ENCODE measurements at places on chromosomes 5 and 9.

GRCh38 chr5:102781786-102782185 lies 26.7 kb downstream of the PAM start:
- H3K27me3 ChIP-seq, result no peaks in the 10 kb centered on the region
- no peaks in the 10 kb centered on the region for H3K36me3 ChIP-seq
- DNase-seq, result no peak
- H3K27ac ChIP-seq, result no peak overlapping the region
- no peaks in the 10 kb centered on the region for H3K4me1 ChIP-seq

- H3K27me3 ChIP-seq, result no peaks in the 10 kb centered on the region
- no peak overlapping the region for H3K4me3 ChIP-seq
- DNase-seq, result no peak
These were observed 16.4 kb upstream of the PPP2R2B start for GRCh38 chr5:146894753-146895521.

- no peak for DNase-seq
- no peaks in the 10 kb centered on the region for H3K36me3 ChIP-seq
- H3K27ac ChIP-seq, result peak overlapping the region; percentile 96
- H3K27me3 ChIP-seq, result no peaks in the 10 kb centered on the region
- H3K4me1 ChIP-seq, result peaks cover 40% of the 10 kb centered on the region
These were observed 20.1 kb downstream of the CXXC5 start for GRCh38 chr5:139668064-139668880.

DNA sequence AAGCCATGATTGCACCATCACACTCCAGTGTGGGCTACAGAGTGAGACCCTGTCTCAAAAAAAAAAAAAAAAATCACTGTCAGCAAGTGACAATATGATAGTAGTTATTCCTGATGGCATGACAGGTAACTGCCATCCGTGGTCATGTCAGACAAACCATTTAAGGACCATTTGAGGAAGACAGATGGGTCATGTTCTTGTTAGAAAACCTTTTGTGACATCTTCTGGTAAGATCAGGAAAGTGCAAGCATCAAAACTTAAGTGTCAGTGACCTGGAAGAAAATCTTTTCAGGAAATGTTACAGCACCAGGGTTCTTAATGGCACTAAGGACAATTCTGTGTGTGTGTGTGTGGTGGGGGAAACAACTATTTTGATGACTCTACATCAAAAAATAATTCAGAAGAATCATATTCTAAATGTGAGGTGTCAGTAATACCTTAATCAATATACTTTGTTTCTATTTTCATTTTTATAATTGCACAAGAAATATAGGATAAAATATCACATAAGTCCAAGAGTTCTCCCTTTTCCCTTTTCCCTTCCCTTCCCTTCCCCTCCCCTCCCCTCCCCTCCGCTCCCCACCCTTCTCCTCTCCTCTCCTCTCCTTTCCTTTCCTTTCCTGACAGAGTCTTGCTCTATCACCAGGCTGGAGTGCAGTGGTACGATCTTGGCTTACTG lies 17.8 kb downstream of the SLC38A9 start:
- no peak for DNase-seq
- H3K27ac ChIP-seq, result no peak overlapping the region
- H3K4me1 ChIP-seq, result no peaks in the 10 kb centered on the region
- H3K36me3 ChIP-seq, result no peaks in the 10 kb centered on the region
- no peaks in the 10 kb centered on the region for H3K27me3 ChIP-seq

DNA sequence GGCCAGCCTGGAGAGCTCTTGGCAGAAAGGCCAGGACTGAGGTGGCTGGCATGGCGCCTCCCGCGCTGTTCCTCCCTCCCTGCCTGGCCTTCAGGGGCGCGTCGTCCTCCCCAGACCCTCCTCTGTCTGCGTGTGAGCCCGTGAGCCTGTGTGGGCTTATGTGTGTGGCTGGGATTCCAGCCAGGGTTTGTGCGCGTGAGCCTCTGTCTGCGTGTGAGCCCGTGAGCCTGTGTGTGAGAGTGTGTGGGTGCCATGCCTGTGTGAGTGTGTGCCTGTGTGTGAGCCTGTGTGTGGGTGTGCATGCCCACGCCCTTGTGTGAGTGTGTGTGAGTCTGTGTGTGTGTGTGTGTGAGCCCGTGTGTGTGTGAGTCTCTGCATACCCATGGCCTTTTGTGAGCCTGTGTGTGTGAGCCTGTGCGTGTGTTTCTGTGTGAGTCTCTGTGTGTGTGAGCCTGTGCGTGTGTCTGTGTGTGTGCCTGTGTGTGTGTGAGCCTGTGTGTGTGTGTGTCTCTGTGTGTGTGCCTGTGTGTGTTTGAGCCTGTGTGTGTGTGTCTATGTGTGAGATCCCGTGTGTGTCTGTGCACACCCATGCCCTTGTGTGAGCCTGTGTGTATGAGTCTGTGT lies 13.0 kb downstream of the RXRA start:
- H3K27me3 ChIP-seq, result no peaks in the 10 kb centered on the region
- no peak overlapping the region for H3K27ac ChIP-seq
- peak; percentile 45 for DNase-seq
- H3K4me3 ChIP-seq, result peak overlapping the region; percentile 14
- H3K36me3 ChIP-seq, result no peaks in the 10 kb centered on the region

- H3K4me1 ChIP-seq, result no peaks in the 10 kb centered on the region
- H3K36me3 ChIP-seq, result no peaks in the 10 kb centered on the region
- no peak overlapping the region for H3K27ac ChIP-seq
- peaks cover under 1% of the 10 kb centered on the region for H3K27me3 ChIP-seq
- DNase-seq, result no peak
These were observed 12.5 kb downstream of the MCTP1 start for GRCh38 chr5:95272316-95272929.

DNA sequence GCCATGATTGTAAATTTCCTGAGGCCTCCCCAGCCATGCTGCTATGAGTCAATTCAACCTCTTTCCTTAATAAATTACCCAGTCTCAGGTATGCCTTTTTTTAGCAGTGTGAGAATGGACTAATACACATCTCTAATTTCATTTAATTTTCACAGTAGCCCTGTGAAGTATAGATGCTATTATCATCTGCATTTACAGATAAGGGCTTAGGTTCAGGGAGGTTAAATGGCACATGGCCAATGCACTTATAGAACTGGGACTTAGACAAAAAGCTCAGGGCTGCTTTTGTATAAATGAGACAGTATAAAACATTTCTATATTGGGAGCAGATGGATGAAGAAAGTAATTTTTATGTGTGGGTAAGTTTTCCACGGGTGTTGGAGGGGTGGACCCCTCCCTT lies 62.9 kb upstream of the PANK3 start:
- H3K36me3 ChIP-seq, result no peaks in the 10 kb centered on the region
- no peaks in the 10 kb centered on the region for H3K27me3 ChIP-seq
- no peak overlapping the region for H3K27ac ChIP-seq
- H3K4me3 ChIP-seq, result no peak overlapping the region

GRCh38 chr9:91289244-91289643 lies 72.5 kb downstream of the AUH start:
- H3K36me3 ChIP-seq, result no peaks in the 10 kb centered on the region
- no peaks in the 10 kb centered on the region for H3K4me1 ChIP-seq
- DNase-seq, result no peak
- H3K4me3 ChIP-seq, result no peak overlapping the region
- H3K27me3 ChIP-seq, result no peaks in the 10 kb centered on the region

GRCh38 chr5:95841914-95842812 lies 19.6 kb upstream of the GLRX start:
- no peaks in the 10 kb centered on the region for H3K4me1 ChIP-seq
- no peaks in the 10 kb centered on the region for H3K36me3 ChIP-seq
- no peak for DNase-seq
- H3K4me3 ChIP-seq, result no peak overlapping the region
- no peaks in the 10 kb centered on the region for H3K27me3 ChIP-seq

- H3K27me3 ChIP-seq, result no peaks in the 10 kb centered on the region
- H3K27ac ChIP-seq, result no peak overlapping the region
- no peak overlapping the region for H3K4me3 ChIP-seq
- no peaks in the 10 kb centered on the region for H3K36me3 ChIP-seq
- DNase-seq, result no peak
These were observed 48.9 kb downstream of the RASEF start for GRCh38 chr9:83013867-83014605.

GRCh38 chr5:83401122-83401731 lies 70.3 kb upstream of the VCAN start:
- no peak overlapping the region for H3K4me3 ChIP-seq
- no peak for DNase-seq
- no peaks in the 10 kb centered on the region for H3K27me3 ChIP-seq
- no peaks in the 10 kb centered on the region for H3K36me3 ChIP-seq

Measured in uterus (tissue), 4 donors.